ENCODE measurements at places on chromosomes 12 and 14. TPM values are rescaled to one million over a fixed set of nuclear protein-coding genes. Genes with fewer than 3 reads are reported as not detected.
A peak's percentile ranks its signal among the peaks of the same experiment; 100 is the strongest.

ZNF891 gene
- 3.6 TPM for total RNA-seq

CTSG gene
- total RNA-seq = not detected

GPR65 gene
- 86.0 TPM for total RNA-seq

AQP2 gene
- not detected for total RNA-seq

BMP4 gene
- not detected for total RNA-seq

GRCh38 chr12:1006255-1006654, 15.2 kb downstream of the ERC1 start:
- no peak for DNase-seq

GRCh38 chr12:68609998-68610369, 715 bp upstream of the RAP1B start:
- no peak for DNase-seq

- peak; percentile 12 for DNase-seq
These were observed at the start of gene HIP1R for GRCh38 chr12:122834921-122835749. Gene HIP1R, plus strand, starts transcription at chr12:122835457. Its CDS starts 94 bp downstream, at chr12:122835551.

- no peak for DNase-seq
These were observed 146.5 kb downstream of the SAMD4A start for GRCh38 chr14:54713379-54713778.

DNA sequence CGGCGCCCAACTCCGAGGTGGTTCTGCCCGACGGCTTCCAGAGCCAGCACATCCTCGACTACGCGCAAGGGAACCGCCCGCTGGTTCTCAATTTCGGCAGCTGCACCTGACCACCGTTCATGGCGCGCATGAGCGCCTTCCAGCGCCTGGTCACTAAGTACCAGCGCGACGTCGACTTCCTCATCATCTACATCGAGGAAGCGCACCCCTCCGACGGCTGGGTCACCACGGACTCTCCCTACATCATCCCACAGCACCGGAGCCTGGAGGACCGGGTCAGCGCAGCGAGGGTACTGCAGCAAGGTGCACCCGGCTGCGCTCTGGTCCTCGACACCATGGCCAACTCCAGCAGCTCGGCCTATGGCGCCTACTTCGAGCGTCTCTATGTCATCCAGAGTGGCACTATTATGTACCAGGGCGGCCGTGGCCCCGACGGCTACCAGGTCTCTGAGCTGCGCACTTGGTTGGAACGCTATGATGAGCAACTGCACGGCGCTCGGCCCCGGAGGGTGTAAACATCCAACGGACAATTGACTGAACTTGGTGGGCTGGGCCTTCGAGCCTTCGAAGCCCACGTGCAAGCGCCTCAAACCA, 699 bp downstream of the DIO3 start:
- DNase-seq = no peak

DNA sequence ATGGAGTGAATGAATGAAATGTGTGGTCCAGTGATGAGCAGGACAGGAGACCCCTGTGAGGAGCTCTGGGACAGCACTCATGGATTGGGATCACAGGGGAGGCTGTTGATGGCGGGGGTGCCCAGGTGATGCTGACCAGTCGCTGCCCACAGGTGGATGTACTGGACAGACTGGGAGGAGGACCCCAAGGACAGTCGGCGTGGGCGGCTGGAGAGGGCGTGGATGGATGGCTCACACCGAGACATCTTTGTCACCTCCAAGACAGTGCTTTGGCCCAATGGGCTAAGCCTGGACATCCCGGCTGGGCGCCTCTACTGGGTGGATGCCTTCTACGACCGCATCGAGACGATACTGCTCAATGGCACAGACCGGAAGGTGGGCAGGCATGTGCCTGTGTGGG, 13.3 kb upstream of the LRP1-AS start:
- DNase-seq = no peak

- no peak for DNase-seq
These were observed 2.1 kb downstream of the SLC39A2 start for GRCh38 chr14:21001218-21001617.

GRCh38 chr14:103552011-103552845, 10.2 kb downstream of the BAG5 start:
- DNase-seq = no peak

DNA sequence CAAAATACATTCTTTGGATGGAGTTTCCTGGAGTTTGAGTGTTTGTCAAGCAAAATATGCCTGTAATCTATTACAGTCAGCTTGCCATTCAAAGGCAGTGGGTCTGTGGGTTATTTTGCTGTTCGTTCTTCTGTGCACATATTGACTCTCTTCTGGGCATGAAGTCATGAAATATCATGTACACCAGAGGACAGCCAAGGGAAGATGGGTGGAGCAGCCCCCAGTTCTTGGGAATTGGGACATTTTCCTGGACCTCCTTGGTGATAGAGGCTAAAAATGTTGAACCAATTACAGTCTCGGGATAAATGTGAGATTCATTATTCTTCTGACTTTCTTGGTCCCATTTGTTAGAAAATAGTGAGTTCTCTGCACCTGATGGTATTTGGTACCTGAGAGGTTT, 89.1 kb downstream of the FOXN4 start:
- no peak for DNase-seq

DNA sequence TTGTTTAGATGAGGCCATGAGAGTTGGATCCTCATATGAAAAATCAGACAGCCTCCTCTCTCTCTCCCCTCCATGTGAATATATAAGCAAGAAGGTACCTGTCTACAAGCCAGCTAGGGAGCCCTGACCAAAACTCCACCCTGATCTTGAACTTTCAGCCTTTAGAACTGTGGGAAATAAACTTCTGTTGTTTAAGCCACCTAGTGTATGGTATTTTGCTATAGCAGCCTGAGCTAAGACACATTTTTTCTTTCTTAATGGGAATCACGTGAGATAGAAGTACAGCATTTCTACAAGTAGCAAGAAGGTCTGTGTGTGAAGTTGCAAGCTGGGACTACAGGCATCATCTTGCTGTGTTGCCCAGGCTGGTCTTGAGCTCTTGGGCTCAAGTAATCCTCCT, 16.3 kb upstream of the ABHD12B start:
- DNase-seq = no peak

DNA sequence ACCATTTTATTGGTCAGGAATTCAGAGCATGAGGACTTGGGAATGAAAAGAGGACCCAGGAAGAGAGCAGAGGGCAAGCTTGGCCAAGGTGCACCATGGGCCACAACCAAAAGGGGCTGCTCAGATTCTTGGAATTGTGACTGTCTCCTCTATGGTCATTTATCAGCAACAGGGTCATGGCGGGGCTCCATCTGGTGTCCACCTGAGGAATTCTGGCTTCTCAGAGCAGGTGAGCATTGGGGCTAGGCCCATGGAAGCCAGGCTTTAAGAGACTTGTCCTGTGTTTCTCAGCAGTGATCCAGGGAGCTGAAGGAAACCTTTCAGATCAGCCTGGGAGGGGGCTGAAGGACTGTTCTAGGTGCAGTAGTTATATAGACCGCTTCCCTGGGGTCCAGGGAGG, 2.6 kb upstream of the RIN3 start:
- DNase-seq = no peak

- DNase-seq = peak; percentile 45
These were observed 6.7 kb downstream of the HDAC7 start for GRCh38 chr12:47812797-47813510.

- no peak for DNase-seq
These were observed 61.1 kb upstream of the RIN3 start for GRCh38 chr14:92452471-92452870.

DNA sequence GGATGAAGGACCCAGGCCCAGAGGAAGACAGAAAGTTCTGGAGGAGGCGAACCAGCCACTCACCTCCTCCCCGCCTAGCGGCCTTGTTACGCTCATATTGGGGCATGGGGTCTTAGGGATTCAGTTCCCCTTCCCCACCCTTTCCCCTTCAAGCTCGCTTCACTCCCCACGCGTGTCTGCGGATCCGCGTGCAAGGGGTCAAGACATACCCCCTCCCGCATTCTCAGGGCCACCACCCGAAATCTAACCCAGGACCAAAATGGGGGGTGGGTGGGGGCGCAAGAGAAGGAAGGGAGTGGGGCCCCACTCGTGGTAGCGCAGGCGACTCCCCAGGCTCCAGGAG, 584 bp upstream of the RFX4 start:
- DNase-seq = no peak

GRCh38 chr14:102317564-102318248, 1.8 kb upstream of the ZNF839 start:
- peak; percentile 64 for DNase-seq

- peak; percentile 85 for DNase-seq
These were observed 31.9 kb upstream of the ZFP36L1 start for GRCh38 chr14:68824517-68825347.

DNA sequence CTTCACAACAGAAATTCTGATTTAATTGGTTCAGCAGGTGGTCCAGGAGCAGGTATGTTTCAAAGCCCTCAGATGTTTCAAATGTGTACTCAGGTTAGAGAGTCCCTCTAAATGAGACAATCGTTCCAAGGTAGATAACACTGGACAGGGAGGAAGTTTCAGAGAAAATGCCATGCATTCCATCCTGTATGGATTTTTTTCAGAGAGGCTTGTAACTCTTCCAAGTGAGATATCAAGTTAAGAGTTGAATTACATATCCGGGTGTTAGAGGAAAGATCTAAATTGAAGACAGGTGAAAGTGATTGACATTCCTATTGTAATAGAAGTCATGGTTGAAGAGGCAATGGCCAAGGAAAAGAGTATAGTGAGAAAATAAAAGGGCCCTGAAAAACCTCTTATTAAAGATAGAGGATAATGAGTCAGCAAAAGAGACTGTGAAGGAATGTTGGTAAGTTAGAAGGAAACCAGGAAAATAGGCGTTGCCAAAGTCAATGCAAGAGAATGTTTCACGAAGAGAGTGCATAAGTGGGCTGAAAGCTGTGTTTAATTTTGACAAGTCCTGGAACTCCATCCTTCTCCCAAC, 105.8 kb downstream of the BMP4 start:
- peak; percentile 3 for DNase-seq

DNA sequence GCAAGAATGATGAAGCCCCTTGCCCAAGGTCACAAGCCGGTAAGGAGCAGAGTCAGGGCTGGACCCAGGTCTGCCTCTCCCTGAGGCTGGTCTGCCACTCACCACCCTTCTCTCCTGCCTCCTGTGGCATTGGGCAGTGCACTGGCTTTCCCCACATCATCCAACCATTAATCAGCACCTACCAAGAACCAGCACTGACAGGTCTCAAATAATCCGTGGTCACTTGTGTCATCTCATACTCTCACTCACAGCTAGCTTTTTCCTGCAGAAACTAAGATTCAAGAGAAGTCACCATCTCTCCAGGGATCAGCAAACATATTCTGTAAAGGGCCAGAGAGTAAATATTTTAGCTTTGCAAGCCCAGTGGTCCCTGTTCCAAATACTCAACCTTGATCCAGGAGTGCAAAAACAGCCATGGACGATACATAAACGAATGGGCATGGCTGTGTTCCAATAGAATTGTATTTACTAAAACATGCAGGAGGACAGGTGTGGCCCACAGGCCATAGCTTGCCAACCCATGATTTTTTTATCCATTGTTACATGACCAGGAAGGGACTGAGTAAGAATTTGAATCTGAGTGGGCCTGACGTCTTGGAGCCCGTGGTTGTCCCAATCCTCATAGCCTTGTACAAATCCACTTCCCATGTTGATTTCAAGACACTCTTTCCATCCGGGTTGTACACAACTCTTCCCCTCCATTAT, 374.2 kb downstream of the BCL11B start:
- DNase-seq = no peak

GRCh38 chr14:95758331-95758730, 44.4 kb upstream of the TCL1A start:
- DNase-seq = no peak

GRCh38 chr12:80864046-80864735, 73.5 kb downstream of the LIN7A start:
- peak; percentile 65 for DNase-seq

DNA sequence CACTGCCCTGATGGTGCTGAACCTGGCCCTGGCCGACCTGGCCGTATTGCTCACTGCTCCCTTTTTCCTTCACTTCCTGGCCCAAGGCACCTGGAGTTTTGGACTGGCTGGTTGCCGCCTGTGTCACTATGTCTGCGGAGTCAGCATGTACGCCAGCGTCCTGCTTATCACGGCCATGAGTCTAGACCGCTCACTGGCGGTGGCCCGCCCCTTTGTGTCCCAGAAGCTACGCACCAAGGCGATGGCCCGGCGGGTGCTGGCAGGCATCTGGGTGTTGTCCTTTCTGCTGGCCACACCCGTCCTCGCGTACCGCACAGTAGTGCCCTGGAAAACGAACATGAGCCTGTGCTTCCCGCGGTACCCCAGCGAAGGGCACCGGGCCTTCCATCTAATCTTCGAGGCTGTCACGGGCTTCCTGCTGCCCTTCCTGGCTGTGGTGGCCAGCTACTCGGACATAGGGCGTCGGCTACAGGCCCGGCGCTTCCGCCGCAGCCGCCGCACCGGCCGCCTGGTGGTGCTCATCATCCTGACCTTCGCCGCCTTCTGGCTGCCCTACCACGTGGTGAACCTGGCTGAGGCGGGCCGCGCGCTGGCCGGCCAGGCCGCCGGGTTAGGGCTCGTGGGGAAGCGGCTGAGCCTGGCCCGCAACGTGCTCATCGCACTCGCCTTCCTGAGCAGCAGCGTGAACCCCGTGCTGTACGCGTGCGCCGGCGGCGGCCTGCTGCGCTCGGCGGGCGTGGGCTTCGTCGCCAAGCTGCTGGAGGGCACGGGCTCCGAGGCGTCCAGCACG, 4.7 kb downstream of the LTB4R start:
- DNase-seq = no peak

GRCh38 chr14:67882986-67883555, 63.5 kb downstream of the RAD51B start:
- no peak for DNase-seq
